ENCODE measurements at places on chromosomes 13 and 19. TPM values are rescaled to one million over a fixed set of nuclear protein-coding genes. Genes with fewer than 3 reads are reported as not detected.

CD177 gene
- polyA plus RNA-seq = 0.35 TPM

LILRB4 gene
- 5.0 TPM for polyA plus RNA-seq

ZNF527 gene
- polyA plus RNA-seq = 3.0 TPM

C19orf38 gene
- polyA plus RNA-seq = 2.0 TPM

SLITRK1 gene
- 0.03 TPM for polyA plus RNA-seq
